ENCODE measurements at places on chromosomes 2 and 18. TPM values are rescaled to one million over a fixed set of nuclear protein-coding genes. Genes with fewer than 3 reads are reported as not detected.

CNRIP1 gene
- not detected for total RNA-seq

GRCh38 chr18:32956591-32957315 is 183.9 kb upstream of the KLHL14 start:
- DNase-seq: no peak

- no peak for DNase-seq
Observed at GRCh38 chr2:85727798-85728197, 26.0 kb upstream of the ATOH8 start.

GRCh38 chr18:50658601-50659000 is 98.7 kb downstream of the MAPK4 start:
- no peak for DNase-seq

DNA sequence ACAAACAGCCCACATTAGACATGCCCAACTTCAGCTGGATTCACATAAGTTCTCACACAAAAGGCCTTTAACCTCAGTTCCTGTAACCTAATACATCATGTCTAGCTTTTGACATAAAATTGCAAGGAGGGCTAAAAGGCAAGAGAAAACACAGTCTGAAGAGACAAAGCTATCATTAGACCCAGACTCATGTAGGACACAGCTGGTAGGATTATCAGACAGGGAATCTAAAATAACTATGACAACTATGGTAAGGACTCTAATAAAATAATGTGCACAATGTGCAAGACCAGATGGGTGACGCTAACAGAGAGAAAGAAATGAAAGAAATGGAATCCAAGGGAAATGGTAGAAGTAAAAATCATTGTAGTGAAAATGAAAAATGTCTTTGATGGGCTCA is 643.2 kb upstream of the RAB6C start:
- no peak for DNase-seq

TDRD15 gene
- not detected for total RNA-seq

GRCh38 chr2:113084249-113085000 is 16.7 kb downstream of the IL1F10 start:
- peak; percentile 68 for DNase-seq

CNGA3 gene
- total RNA-seq: not detected

DDX18 gene
- 157 TPM for total RNA-seq

DNA sequence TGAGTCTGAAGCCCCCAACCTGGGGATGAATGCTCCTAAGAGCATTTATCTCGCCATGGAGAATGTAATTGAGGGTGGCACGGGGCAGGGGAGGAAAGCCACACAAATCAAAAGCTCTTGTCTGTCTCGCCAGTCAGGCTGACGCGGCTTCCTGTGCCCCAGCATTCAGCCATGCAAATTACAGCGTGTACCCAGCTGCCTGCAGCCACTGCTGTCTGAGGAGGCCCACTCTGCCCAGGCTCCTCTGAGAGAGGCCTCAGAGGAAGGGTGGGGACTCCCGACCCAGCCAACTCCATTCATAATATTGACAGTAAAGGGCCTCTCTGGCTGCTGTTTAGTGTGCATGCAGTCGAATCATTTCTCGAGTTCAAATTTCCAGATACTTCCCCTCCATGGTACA is 22.0 kb downstream of the SMAD7 start:
- DNase-seq: peak; percentile 89

DNA sequence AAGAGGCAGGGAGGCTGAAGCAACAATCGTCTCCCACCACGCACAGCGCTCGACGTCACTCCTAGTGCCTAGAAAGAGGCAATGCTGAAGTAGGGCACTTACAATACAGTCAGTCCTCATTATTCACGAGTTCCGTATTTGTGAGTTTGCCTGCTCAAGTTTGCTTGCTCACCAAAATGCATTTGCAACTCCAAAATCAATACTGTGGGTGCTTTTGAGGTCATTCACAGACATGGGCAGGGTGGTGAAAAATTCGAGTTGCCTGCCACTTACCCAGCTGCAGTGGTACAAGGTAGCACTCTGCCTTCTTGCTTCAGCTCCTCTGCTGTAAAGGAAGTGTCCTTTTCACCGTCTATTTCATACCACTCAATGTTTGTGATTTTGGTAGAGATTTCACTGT is 113.7 kb upstream of the NCK2 start:
- no peak for DNase-seq

GRCh38 chr2:43478412-43479086 is 117.3 kb downstream of the THADA start:
- DNase-seq: no peak

DNA sequence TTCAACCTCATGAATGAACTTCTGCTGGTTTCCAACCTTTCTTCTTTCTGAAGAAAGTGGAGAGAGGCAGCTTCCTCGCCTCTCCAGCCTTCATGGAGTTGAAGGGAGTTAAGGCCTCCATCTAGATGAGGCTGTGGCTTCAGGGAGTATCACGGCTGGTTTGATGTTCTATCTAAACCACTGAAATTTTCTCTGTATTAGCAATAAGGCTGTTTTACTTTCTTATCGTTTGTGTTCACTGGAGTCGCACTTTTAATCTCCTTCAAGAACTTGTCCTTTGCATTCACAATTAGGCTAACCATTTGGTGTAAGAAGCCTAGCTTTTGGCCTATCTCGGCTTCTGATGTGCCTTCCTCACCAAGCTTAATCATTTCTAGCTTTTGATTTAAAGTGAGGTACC is 19.9 kb upstream of the CTDP1 start:
- no peak for DNase-seq

GRCh38 chr18:79543861-79544385 is 135.7 kb upstream of the CTDP1 start:
- DNase-seq: no peak

DNA sequence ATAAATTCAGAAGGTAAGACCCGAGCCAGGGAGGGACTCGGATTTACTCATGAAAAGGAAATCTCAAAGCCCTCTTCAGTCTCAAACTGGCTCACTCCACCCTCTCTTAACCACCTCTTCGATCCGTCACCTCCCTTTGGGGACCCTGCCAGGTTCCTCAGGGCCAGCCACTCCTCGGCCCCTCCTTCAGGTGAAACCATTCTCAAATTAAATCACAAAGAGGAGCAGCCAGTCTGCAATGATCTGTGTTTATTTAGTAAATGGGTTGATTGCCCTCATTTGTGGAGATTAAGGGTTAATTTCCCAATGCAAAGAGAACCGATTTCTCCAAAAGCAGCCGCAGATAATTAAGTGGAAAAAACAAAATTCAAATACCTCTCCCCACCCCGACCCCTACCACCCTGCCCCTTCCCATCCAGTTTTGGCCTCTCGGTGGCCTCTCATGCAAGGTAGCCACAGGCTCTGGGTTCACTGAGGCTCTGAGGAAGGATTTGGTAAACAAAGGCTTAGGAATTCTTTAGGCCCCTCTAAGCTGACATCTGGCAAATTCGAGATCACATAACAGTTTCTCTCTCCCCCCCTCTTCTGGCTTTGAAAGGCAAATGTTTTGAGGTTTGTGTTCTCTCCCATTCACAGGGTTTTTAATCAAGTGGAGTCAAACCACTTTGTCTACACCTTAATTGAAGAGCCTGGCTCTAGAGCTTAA is 10.3 kb upstream of the FZD7 start:
- no peak for DNase-seq

RBM43 gene
- 3.4 TPM for total RNA-seq

DNA sequence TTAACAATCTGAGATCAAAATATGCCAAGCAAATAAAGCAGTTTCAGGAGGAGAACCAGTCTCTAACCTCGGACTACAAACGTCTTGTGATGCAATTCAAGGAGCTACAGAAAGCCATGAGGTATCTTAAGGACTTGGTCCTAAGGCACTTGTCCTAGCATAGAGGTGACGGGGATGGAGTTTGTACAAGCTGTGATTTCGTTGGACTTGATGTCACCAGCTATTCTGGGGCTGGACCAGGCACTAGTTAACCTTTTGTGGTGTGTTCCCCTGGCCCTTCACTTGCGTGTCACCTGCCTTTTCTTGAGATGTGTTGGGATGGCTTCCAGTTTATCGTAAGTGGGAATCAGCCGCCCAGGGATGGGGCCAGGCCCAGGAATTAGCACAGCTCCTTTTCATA is 33.7 kb downstream of the OTOF start:
- no peak for DNase-seq

DNA sequence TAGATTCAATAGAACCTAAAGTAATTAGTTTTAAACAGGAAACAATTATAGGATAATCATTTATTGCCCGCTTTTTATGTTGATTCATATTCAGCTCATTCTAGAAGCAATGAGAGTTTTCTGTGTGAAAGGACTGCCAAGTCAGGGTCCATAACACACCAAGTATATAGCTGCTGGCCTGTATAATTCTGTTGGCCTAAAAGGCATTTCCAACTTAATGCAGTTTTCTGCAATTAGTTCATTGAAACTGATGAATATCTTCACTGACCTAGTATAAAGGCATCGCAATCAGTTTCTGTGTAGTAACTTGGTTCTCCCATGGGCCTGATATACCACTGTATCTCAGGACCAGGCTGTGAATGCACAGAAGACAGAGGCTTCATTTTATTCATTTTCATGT is 69.1 kb upstream of the GRB14 start:
- no peak for DNase-seq

GRCh38 chr2:174023591-174024523 is 58.7 kb upstream of the SP3 start:
- no peak for DNase-seq

EML4 gene
- total RNA-seq: 51.3 TPM

SLC4A3 gene
- not detected for total RNA-seq

DNA sequence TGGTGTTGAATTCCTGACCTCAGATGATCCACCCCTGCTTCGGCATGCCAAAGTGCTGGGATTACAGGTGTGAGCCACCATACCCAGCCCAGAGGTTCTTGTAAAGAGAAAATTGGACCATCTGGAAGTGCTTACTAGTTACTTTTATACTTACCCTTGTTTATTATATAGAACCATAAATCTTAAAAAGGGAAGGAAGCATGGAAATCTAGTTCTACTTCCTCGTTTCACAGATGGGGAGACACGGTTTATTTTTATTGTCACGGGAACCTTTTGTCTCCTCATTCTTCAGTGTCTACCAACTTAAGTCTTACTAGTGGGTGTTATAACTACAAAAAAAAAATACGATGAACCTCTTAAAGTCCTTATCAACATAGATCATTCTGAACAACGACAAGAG is 45.8 kb upstream of the PDK1 start:
- DNase-seq: no peak

GRCh38 chr2:152925547-152926448 is 207.4 kb downstream of the ARL6IP6 start:
- DNase-seq: peak; percentile 82

ECEL1 gene
- total RNA-seq: not detected

SNORC gene
- total RNA-seq: 1.2 TPM

CYP1B1 gene
- total RNA-seq: 12.2 TPM

C2orf78 gene
- 0.07 TPM for total RNA-seq

PKP4 gene
- 32.6 TPM for total RNA-seq

TMEM169 gene
- total RNA-seq: 0.51 TPM

CMPK2 gene
- total RNA-seq: 6.4 TPM

GRCh38 chr2:213199871-213200270 is 48.5 kb upstream of the IKZF2 start:
- DNase-seq: no peak

GRCh38 chr2:60861736-60862135 is 19.6 kb upstream of the REL start:
- DNase-seq: no peak

- DNase-seq: peak; percentile 64
Observed at GRCh38 chr2:208062113-208062512, 36.8 kb upstream of the PLEKHM3 start.

DNA sequence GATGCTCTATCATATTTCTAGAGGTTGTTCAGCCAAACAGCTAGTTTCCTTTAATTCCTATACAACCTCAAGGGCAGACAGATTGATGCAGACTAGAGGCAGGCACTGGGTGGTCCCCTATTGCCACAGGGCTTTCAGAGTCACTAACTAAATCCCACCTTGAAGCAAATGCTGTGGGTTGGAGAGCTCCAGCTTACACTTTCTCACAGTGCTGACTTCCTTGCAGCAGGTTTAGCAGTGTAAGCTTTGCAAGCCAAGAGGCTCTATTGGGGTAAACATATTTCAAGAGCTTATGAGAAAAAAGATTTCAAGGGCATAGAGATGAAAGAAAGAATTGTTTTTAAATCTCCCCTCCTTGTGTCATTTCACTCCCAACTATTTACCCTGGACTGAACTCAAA is 366.5 kb upstream of the CRIM1 start:
- DNase-seq: no peak

GRCh38 chr2:75194184-75194868 is 5.0 kb downstream of the TACR1 start:
- DNase-seq: peak; percentile 29

- peak; percentile 71 for DNase-seq
Observed at GRCh38 chr2:26519396-26520147, 41.6 kb upstream of the OTOF start.

GRCh38 chr18:77177009-77177408 is 44.4 kb upstream of the MBP start:
- no peak for DNase-seq

DNA sequence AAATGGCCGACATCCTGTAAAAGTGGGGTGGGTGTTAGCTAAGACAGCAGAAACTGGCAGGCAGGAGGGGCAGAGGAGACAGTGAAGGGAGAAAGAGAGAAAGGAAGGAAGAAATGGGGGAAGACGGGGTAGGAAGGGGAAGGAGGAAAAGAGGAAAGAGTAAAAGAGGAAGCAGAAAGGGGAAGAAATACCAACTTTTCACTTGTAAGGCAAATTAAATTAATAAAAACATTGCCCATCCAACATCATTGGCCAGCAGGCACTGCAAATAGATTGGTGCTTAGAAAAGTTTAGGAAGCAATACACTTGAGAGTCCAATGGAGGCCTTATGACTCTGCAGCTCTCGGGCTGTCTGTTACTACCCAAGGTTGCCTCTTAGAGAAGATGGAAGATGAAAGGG is 116.7 kb downstream of the TNS1 start:
- DNase-seq: no peak

DNA sequence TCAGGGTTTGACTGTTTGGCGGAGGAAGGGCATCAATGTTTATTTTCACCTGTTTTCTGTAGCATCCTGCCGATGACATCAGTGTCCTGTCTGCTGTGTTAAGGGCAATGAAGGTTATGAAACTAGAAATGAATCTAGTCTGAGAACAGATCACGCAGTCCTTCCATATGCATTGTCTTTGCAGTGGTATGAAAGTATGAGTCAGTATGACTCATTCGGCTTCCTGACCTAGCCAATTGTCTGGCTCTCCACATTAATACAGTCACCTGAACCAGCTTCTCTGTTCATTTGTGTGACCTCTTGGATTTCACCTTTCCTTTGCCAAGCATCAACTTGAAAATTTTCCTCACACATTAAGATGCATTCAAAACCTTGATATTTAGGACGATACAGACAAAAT is 353.8 kb downstream of the RND3 start:
- no peak for DNase-seq

DNA sequence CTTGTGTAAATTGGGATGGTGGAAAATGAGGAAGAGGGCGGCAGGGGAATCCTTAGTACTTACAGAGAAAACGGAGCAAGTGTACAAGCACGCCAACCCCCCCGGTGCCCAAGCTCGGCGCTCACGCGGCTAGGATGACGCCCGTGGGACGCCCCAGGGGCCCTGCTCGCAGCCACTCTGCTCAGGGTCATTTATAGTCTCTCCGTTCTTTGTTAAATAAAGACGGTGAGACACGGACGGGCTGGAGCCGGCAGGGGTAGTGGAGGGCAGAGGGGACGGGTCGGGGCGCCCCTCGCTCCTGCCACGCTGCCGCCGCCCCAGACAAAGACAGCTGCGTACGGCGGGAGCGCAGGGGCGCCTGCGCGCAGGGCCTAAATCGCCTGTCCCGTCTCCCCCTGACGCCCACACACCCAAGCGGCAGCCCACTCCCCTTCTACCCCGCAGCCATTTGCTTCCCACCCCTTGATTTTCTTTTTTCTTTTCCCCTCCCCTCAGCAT is 37.8 kb downstream of the PCBP1 start:
- peak; percentile 89 for DNase-seq

GRCh38 chr2:160271171-160272086 is 71.4 kb upstream of the ITGB6 start:
- no peak for DNase-seq

POTEJ gene
- not detected for total RNA-seq

TMEM163 gene
- total RNA-seq: not detected

NEU2 gene
- total RNA-seq: not detected
